ENCODE measurements at places on chromosomes 12 and 14.
A peak's percentile ranks its signal among the peaks of the same experiment; 100 is the strongest.

GRCh38 chr12:2290091-2290490, 237.3 kb downstream of the CACNA1C start:
- no peak overlapping the region for H3K27ac ChIP-seq
- no peaks in the 10 kb centered on the region for H3K27me3 ChIP-seq
- DNase-seq = no peak
- H3K36me3 ChIP-seq = no peaks in the 10 kb centered on the region
- no peak overlapping the region for H3K4me3 ChIP-seq

DNA sequence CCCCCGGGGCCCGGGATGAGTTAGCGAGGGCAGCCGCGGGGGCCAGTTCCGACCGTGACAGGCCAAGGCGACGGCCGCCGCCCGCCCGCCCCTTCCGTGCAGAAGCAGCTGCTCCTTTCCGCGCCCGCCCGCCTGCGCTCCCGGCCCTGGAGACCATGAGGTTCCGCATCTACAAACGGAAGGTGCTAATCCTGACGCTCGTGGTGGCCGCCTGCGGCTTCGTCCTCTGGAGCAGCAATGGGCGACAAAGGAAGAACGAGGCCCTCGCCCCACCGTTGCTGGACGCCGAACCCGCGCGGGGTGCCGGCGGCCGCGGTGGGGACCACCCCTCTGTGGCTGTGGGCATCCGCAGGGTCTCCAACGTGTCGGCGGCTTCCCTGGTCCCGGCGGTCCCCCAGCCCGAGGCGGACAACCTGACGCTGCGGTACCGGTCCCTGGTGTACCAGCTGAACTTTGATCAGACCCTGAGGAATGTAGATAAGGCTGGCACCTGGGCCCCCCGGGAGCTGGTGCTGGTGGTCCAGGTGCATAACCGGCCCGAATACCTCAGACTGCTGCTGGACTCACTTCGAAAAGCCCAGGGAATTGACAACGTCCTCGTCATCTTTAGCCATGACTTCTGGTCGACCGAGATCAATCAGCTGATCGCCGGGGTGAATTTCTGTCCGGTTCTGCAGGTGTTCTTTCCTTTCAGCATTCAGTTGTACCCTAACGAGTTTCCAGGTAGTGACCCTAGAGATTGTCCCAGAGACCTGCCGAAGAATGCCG, 699 bp downstream of the MGAT2 start:
- no peak for DNase-seq
- peaks cover 5% of the 10 kb centered on the region for H3K36me3 ChIP-seq
- peak overlapping the region; percentile 99 for H3K27ac ChIP-seq
- H3K4me3 ChIP-seq = peak overlapping the region; percentile 80
- no peaks in the 10 kb centered on the region for H3K27me3 ChIP-seq

GRCh38 chr14:61466249-61466904, 145.0 kb downstream of the PRKCH start:
- no peak overlapping the region for H3K27ac ChIP-seq
- H3K36me3 ChIP-seq = peaks cover 34% of the 10 kb centered on the region

DNA sequence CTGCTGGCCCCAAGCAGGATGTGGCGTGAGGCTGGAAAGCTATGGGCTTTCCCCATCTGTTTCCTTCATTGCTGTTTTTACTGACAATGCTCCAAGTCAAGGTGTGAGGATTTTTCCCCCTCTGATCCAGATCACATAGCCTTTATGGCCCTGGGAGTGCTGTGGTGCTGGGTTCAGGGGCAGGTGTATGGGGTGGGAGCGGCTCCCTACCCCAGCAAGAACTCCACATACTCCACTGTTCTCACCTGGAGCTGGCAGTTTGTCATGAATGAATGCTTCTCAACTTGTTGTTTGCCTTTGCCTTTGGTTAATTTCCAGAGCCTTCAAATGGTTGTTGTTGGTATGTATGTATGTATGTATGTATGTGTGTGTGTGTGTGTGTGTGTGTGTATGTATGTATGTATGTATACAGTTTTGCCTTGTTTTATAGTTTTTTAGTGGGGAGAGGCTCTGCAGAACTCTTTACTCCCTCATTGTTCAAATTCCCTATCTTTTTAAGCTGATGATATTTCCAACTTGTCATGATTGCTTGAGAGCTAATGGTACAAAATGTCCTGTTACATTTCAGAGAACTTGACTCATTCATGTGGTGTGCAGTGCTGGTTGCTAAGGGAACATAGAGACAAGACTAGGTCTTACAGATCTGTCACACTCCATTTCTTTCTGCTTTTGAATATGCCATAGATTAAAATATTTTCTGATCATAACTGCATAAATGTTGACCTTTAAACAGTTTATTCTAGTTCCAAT, 36.6 kb upstream of the ASPG start:
- no peak for DNase-seq
- H3K4me1 ChIP-seq = no peaks in the 10 kb centered on the region
- no peak overlapping the region for H3K4me3 ChIP-seq
- no peaks in the 10 kb centered on the region for H3K36me3 ChIP-seq
- no peaks in the 10 kb centered on the region for H3K27me3 ChIP-seq

- H3K4me3 ChIP-seq = no peak overlapping the region
- no peak for DNase-seq
- no peaks in the 10 kb centered on the region for H3K4me1 ChIP-seq
These were observed 49.9 kb downstream of the HELB start for GRCh38 chr12:66352197-66352596.

DNA sequence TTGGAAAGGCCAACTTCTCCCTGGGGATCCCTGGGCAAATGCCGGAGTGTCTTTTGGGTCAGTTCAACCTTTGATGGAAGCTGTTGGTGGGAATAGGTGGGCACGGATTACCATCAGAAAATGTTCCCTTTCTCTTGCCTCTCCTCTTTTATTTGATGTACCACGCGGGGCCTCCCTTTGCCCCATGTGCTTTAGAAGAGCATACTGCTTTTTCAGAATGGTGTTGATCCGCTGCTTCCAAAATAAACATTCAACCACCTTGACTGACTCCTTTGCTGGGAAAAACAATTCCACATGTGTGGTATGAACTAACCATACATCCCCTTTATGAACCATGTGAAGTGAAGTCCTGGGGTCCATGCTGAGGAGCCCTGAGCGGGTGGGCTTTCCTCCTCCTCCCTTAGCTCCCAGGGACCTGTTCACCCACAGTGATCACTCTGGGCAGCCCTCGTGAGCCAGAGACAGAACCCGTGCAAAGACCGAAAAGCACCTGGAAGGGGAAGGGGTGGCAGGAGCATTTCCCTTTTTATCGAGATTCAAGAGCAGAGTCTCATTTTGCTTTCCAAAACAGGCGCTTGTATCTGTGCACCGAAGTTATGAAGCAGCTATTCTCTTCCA, 44.2 kb upstream of the PRMT8 start:
- no peaks in the 10 kb centered on the region for H3K4me1 ChIP-seq
- no peak overlapping the region for H3K27ac ChIP-seq
- H3K36me3 ChIP-seq = no peaks in the 10 kb centered on the region
- DNase-seq = no peak
- H3K27me3 ChIP-seq = no peaks in the 10 kb centered on the region

DNA sequence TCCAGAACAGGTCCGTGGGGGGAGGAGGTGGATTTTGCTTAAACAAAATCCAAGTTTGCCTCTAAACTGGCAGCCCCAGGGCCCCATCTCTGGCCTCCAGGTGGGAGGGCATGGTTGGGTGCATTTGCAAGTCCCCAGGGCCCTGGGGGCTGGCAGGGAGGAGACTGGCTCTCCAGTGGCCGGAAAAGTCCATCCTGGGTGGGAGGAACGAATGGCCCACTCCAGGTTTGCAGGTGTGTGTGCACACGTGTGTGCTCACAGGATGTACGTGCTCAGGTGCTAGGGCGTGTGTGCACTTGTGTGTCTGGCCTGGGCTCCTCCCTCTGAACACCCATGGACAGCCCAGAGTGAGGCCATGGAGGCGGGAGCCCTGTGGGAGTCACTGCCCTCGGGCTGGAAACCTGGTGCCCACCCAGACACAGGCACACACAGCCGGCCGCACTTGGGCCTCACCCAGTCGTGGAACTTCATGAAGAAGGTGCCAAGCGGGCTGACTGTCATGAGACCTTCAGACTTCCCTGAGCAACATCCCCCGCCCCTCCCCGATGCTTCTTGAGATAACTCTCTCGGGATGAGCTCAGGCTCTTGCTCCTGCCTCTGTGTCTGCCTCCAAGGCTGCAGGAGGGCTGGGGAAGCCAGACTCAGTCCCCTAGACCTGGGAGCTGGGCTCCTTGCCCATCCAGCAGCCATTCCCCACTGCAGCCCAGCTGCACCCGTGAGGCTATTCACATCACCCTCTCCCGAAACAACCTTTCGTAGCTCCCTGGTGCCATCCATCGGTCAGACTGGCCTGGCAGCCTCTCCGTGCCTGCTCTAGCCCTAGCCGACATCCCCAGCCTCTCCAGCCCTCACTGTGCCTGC, 9.4 kb downstream of the AHNAK2 start:
- no peak overlapping the region for H3K4me3 ChIP-seq
- DNase-seq = no peak
- H3K27ac ChIP-seq = no peak overlapping the region
- peaks cover 4% of the 10 kb centered on the region for H3K27me3 ChIP-seq
- H3K4me1 ChIP-seq = no peaks in the 10 kb centered on the region

DNA sequence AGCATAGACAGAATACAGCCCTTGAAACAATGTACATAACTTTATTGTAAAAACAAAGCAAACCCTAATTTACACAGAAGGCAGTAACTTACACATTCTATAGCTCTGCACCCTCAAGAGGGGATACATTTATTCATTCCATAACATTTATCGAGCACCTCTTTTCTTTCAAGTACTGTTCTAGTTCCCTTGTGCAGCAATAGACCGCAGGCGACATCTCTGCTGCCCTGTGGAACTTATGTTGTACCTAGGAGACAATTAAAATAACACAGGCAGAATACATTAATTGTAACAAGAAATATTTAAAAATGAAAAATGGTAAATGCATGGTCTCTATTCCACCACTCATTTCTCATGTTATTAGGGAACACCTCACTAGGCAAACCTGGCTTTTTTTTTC, 1.4 kb upstream of the ARHGDIB start:
- peaks cover 4% of the 10 kb centered on the region for H3K36me3 ChIP-seq
- H3K27ac ChIP-seq = peak overlapping the region; percentile 85
- no peaks in the 10 kb centered on the region for H3K27me3 ChIP-seq

- H3K27me3 ChIP-seq = no peaks in the 10 kb centered on the region
- H3K36me3 ChIP-seq = no peaks in the 10 kb centered on the region
- no peak overlapping the region for H3K4me3 ChIP-seq
These were observed 215.7 kb downstream of the CPNE8 start for GRCh38 chr12:38689704-38690103.

DNA sequence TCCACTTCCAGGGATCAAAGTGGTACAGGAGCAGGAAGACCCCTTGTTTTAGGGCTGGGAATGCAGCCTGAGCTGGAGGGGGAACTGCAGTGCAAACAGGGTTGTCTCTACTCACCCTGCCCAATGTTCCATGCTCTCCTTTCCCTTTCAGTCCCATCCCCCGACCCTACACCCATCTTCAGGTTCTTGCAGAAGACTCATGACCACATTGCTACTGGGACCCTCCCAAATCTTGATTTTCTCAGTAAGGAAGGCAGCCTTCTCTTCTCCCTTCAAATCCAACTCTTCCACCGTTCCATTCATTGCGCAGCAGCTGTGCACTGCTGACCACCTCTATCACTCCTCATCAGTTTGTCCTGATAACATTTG, 1.9 kb downstream of the SERPINA11 start:
- no peak overlapping the region for H3K27ac ChIP-seq
- no peak for DNase-seq
- no peak overlapping the region for H3K4me3 ChIP-seq
- H3K27me3 ChIP-seq = no peaks in the 10 kb centered on the region
- H3K4me1 ChIP-seq = no peaks in the 10 kb centered on the region

DNA sequence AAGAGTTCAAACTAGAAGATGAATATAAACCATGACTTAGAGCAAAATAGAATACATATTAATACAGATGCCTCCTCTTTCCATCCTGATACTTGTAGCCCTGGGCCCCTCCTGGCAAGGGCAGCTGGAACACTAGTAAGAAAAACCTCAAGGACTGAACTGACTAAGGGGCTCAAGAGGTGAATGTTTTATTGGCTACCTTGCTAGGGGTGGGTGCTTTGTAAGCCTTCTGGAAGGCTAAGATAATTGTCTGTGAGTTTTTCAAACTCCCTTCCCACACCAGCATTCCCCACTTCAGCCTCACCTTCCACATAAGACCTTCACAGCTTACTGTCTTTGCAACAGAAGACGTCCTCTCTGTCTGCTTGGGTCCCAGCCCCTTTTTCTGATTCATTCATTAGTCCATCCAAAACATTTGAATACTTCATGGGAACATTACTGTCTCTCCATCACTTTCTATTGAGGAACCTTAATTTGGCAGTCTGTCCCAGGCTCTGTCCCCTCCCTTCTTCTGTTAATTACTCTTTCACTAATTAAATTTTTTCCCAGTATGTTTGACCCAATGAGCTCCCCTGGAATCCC, 1.1 kb upstream of the MARCHF9 start:
- peak overlapping the region; percentile 65 for H3K4me3 ChIP-seq
- no peaks in the 10 kb centered on the region for H3K27me3 ChIP-seq
- H3K4me1 ChIP-seq = peaks cover 50% of the 10 kb centered on the region

- H3K36me3 ChIP-seq = no peaks in the 10 kb centered on the region
- H3K27ac ChIP-seq = no peak overlapping the region
- no peak overlapping the region for H3K4me3 ChIP-seq
- DNase-seq = no peak
- H3K27me3 ChIP-seq = no peaks in the 10 kb centered on the region
- H3K4me1 ChIP-seq = no peaks in the 10 kb centered on the region
These were observed 143.5 kb downstream of the TSPAN9 start for GRCh38 chr12:3220382-3221321.

DNA sequence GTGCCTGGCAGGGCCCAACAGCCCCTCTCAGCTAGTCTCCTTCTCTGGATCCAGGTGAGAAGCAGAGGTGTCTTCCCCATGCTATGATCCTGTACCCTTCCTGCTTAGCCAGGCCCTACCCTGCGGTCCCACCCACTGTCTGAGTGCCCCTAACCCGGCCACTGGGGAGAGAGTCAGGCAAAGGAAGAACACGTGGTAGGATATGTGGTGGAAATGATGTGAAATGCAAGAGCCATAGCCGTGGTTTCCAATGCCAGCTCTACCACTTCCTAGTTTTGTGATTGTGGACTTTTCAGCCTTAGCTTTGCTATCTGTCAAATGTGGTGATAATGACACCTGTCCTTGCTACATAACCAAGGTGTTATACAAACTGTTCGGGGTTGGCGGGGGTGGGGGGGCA, 15.8 kb downstream of the KRT2 start:
- no peak overlapping the region for H3K4me3 ChIP-seq
- H3K36me3 ChIP-seq = no peaks in the 10 kb centered on the region
- H3K4me1 ChIP-seq = peaks cover 48% of the 10 kb centered on the region
- DNase-seq = no peak
- H3K27me3 ChIP-seq = no peaks in the 10 kb centered on the region

DNA sequence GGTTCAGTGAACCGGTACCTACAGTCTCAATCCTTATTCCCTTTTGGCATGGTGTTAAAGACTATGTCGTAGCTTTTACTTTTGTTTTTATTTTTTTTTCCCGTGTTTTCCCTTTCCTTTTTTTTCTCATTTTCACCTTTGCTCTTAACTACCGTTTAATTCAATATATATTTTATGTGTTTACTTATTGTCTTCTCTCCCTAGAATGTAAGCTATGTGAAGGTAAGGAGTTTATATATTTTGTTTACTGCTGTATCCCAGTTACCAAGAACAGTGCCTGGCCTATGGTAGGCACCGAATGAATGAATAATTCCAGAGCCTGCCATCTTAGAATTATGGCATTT, 261 bp upstream of the MLH3 start:
- peak overlapping the region; percentile 79 for H3K27ac ChIP-seq
- peaks cover 16% of the 10 kb centered on the region for H3K4me1 ChIP-seq
- no peak for DNase-seq
- no peaks in the 10 kb centered on the region for H3K36me3 ChIP-seq
- peak overlapping the region; percentile 71 for H3K4me3 ChIP-seq
- H3K27me3 ChIP-seq = no peaks in the 10 kb centered on the region

- H3K36me3 ChIP-seq = no peaks in the 10 kb centered on the region
- H3K27me3 ChIP-seq = no peaks in the 10 kb centered on the region
- H3K27ac ChIP-seq = no peak overlapping the region
- H3K4me1 ChIP-seq = no peaks in the 10 kb centered on the region
- H3K4me3 ChIP-seq = no peak overlapping the region
- no peak for DNase-seq
These were observed 38.7 kb downstream of the ADGRD1 start for GRCh38 chr12:130992448-130992847.

All from CD8-positive, alpha-beta memory T cell (primary cell).